ENCODE measurements at places on chromosomes 16 and 17.

GRCh38 chr17:62882878-62883277 lies 74.8 kb upstream of the MARCHF10 start:
- DNase-seq, result no peak

GRCh38 chr16:55280587-55280986 lies 43.4 kb upstream of the IRX6 start:
- peak; percentile 54 for DNase-seq

GRCh38 chr16:69930117-69930776 lies 20.9 kb upstream of the CLEC18A start:
- DNase-seq, result peak; percentile 53

DNA sequence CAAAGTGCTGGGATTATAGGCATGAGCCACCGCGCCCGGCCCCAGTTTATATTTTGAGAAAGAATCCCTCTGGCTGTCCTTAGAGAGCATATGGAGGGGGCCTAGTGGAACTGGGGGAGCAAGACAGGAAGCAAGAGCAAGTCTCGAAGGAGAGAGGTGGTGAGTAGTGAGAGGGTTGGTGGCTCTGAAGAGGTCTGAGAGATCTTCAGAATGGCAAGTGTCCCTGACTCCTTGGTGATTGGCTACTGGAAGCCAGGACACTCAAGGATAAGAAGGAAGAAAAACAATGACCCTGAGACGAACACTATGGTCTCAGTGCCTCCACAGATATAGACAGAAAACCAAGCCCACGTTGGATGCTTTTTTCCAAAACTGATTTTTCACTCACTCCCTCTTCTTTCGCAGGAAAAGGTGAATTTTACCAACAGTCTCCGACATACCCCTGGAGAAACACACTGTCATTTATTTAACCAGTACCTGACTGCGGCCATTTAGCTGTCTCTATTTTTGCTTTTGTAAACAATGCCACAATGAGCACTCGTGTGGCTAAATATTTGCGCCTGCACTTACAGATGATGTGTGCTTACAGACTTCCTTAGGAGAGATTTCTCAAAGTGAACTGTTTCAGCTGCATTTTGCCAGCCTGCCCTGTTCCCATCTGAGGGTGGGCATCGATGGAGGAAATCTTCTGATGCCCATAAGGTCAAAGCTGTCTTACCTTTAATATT lies 15.9 kb upstream of the DOK4 start:
- DNase-seq, result peak; percentile 34

DNA sequence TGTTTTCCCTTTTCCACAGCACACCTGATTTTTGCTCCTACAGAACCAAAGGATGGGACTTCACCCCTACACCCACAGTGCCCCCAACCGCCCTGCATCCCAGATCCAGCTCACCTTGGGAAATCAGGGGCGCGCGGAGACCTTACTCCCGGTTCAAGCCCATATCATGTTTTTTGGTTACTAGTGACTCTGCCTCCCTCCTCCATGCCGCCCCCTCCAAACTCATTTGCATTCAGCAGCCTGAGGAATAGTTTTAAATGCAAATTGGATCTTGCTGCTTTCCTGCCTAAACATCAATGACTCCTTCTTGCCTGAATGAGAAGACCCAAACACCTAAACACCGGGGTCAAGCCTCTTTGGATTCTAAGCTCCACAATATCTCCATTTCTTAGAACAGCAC lies 331.8 kb downstream of the TMEM114 start:
- no peak for DNase-seq

DNA sequence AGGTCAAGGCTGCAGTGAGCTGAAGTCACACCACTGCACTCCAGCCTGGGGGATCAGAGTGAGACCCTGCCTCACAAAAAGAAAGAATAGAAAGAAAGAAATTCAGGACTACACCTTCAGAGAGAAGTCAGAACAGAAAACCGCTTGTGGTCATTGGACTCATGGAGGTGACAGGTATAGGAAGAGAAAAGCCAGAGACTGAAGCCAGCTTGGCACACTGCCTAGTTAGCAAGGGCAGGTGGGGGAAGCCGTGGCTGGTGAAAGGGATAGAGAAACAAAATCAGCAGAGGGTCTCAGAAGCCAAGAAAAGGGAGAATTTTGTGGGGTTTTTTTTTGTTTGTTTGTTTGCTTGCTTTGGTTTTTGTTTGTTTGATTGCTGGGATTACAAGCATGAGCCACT lies 32.9 kb upstream of the SKAP1 start:
- DNase-seq, result peak; percentile 48

DNA sequence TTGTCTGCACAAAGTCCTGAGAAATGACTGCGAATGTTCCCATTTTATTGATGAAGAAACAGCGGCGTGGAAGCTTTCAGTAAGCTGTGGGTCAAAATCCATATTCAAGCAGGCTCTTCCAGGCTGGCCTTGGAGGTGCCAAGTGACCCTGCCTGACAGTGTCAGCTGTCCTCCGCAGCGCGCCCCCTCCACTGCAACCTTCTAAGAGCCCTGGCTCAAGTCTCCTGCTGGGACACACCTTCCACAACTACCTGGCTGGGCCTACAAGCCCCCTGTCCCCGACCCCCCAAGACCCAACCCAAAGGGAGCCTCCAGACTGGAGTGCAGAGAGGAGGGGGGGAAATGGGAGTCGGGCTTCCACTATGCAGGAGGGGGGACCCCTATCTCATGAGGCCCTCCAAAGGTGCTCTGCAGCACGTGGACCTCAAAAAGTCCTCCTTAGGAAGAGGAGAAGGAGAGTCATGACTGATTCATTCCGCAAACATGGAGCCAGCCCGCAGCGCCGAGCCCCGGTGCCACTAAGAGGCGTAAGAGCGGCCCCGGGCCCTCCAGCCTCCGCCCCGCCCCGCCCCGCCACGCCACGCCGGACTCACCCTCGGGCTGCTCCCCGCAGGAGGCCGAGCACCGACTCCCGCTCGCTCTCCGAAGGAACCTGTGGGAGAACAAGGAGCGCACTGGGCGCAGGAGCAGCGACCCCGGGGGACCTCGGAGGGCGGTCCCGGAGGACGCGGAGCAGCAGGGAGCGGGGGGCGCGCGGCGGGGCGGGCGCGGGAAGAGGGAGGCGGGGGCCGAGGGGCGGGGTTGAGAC lies 574 bp downstream of the MPP3 start:
- no peak for DNase-seq

DNA sequence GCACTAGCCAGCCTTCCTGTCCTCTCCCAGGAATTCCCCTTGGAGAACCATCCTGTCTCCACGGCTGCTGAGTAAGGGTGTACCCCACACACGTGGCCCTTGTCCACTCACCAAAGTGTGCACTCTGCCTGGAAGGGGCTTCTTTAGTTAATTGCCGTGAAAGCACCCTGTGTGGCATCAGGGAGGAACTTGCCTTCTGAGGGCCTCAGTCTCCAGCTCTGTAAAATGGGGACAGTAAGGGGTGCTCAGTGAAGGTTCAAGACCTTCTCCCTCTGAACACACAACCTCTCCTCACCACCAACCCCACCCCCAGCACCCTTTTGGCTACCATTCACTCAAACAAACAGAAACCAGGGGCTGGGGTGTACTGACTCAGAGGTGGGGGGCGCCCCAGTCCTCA lies 59.1 kb upstream of the LHX1 start:
- no peak for DNase-seq

DNA sequence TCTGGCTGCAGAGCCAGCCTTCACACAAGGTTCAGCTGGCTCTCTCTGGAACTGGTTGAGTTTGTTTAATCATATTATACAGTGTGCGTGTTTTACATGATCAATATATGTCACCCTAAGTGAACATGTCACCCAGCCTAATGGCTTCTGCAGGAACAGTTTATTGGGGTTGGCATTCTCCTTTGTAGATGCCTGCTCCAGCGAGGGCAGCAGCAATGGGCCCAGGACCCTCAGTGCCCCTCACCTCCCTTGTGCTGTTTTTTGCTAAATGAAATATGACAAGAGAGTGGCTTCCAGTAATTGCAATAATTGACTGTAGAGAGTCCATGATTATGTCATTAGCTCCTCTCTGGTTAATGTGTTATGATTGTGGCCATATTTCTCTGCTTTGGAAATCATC lies 387.2 kb downstream of the TMEM114 start:
- no peak for DNase-seq

GRCh38 chr16:59320657-59321056 lies 586.5 kb upstream of the GOT2 start:
- DNase-seq, result no peak

DNA sequence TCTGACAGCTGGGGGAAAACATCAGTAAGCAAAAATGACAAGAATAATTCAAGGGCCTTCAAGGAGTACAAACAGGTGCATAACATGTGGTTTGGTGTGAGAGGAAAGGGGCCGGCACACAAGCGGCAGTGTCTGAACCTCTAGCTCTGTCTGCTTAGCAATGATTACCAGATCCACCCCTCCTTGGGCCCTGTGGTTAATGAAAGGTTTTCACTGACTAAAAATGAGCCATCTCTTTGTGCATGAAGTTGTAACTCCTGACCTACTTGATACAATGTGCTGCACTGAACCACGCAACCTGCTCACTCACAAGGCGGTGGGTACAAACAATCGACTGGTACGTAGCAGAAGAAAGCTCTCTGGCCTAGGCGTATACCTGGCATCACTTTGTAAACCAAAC lies 15.1 kb downstream of the FAM117A start:
- DNase-seq, result no peak

DNA sequence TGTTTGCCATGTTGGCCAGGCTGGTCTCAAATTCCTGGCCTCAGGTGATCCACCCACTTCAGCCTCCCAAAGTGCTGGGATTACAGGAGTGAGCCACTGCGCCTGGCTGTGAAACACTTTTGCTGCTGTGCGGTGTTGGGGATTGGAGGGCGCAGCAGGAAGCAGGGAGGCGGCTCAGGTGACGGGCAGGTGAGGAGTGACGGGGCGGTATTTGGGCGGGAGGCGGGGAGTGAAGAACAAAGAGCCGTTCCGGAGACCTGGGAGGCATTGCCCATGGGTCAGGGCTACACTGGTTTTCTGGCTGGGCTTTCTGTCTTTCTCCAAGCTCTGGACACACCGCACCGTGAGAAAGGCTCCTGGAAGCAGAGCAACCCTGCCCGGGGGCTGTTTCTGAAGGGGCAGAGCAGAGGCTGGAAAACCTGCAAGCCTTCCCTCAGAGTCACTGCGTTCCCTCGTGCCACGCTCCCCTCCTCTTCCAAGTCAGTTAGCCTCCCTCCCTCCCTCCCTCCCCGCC lies 22.1 kb downstream of the CRISPLD2 start:
- DNase-seq, result no peak

DNA sequence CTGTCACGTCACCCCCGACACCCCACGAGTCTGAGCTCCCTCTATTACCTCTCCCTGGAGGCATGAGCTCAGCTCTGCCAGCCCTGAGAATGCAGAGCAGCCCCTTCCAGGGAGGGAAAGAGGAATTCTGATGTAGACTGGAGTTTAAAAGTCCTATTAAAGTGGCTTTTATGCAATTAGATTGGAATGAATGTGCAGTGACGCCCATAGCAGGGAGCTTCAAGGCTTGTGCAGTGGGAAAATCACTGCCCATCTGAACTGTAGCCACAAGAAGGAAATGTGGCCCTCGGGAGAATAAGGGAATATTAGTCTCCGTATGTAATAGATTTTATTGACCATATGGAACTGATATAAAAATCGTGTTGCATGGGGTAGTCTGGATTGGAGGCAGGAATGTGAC lies 66.9 kb downstream of the ZNF423 start:
- DNase-seq, result no peak

DNA sequence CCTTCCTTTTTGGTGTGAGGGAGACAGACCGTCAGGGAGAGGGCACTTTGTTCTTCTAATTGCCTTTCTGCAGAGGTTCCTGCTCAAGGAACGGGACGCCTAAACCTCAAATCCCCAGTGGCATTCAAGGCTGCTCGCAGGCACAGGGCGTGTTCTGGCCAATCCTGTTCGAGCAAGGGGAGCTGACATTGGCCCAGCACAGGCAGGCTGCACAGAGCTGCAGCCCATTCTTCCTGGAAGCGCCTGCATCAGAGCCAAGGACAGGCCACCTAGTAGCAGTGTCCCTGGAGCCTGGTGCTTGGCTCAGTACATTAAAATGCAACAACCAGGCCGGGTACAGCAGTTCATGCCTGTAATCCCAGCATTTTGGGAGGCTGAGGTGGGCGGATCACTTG lies 72.2 kb upstream of the CREBBP start:
- no peak for DNase-seq
